Peyer's patch (tissue), 4 donors: ENCODE measurements at places on chromosomes 3 and 15.

DNA sequence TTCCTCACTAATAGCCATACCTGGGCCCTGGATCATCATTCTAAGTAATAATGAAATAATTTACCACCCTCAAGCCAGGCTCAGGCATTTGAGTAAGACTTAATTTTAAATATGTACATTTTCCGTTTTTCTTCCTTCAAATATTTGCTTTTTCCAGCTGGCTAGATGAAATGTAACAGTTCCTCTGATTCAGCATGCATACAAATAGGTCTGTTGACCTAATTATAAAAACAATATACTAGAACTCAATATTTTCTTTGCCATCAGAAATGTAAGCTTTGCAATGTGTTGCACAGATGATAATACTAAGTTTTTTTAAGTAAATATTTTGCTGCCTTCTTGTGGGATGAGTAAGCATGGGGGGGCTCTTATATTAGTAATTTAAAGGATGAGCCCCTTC, 91.6 kb downstream of the FEZF2 start:
- no peak for DNase-seq

DNA sequence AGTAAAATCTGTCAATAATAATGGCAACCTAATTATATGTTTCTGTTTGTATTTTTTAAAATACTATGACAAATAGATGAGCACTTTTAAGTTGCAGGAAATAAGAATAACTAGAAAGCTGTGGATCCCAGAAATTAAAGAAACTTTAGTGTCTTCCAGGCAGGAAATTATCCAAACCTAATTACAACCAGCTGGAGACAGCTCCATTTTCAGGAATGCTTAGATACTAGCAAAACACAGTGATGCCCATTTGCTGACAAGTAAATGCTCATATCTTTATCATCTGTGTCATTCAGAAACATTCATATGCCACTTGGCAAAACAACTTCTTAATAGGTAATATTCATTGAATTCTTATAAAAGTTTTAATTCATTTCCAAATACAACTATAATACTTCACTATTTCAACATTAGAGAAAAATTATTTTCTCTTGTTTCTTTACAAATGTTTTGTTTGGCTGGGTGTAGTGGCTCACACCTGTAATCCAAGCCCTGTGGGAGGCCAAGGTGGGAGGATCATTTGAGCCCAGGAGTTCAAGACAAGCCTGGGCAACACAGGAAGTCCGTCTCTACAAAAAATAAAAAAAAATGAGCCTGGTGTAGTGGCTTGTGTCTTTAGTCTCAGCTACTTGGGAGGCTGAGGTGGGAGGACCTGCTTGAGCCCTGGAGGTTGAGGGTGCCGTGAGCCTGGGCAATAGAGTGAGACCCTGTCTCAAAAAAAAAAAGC, 169.1 kb upstream of the TSPAN3 start:
- DNase-seq: no peak

- no peak for DNase-seq
These were observed 636.1 kb upstream of the NAALADL2 start for GRCh38 chr3:174223042-174223441.

- DNase-seq: no peak
These were observed 231.1 kb upstream of the DPH6 start for GRCh38 chr15:35777061-35777460.

DNA sequence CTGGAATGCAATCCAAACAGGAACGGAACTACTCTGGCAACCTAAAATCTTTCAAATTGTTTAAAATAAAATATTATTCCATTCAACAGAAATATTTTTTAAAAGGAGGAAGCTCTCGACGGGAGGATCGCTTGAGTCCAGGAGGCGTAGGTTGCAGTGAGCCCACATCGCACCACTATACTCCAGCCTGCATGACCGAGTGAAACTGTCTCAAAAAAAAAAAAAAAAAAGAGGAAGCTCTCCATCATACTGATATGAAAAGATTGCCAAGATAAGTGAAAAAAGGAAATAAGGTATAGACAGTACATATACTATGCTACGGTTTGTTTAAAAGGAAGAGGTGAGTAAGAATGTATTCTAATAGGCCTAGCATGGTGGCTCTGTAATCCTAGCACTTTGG, 3.6 kb downstream of the RAD18 start:
- no peak for DNase-seq

- no peak for DNase-seq
These were observed 54.7 kb upstream of the SMAD6 start for GRCh38 chr15:66647358-66647757.

DNA sequence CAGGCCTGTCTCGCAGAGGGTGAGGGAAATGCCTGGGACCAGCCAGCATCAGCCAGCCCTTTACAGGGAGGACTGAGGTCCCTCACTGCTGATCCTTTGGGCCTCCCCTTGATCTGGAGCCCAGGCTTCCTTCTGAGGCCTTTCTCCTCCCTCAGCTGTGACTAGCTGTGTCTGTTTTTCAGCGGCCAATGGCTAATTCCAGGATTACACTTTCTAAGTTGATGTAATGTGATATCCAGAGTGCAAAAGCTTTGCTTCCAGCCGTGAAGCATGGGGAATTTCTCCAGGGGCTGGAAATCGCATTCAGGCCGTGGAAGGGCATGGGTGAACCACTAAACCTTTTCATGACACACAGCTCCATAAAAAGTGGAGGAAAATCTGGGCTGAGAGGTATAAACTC, 157.6 kb downstream of the SHQ1 start:
- DNase-seq: no peak

GRCh38 chr3:17336291-17336690, 406.1 kb downstream of the TBC1D5 start:
- no peak for DNase-seq

- DNase-seq: no peak
These were observed 17.3 kb upstream of the AEN start for GRCh38 chr15:88603885-88604284.

GRCh38 chr15:38085114-38085513, 150.7 kb downstream of the TMCO5A start:
- no peak for DNase-seq

GRCh38 chr3:99434190-99434589, 204.2 kb upstream of the COL8A1 start:
- no peak for DNase-seq

GRCh38 chr3:102230057-102230456, 204.8 kb upstream of the ZPLD1 start:
- DNase-seq: no peak

DNA sequence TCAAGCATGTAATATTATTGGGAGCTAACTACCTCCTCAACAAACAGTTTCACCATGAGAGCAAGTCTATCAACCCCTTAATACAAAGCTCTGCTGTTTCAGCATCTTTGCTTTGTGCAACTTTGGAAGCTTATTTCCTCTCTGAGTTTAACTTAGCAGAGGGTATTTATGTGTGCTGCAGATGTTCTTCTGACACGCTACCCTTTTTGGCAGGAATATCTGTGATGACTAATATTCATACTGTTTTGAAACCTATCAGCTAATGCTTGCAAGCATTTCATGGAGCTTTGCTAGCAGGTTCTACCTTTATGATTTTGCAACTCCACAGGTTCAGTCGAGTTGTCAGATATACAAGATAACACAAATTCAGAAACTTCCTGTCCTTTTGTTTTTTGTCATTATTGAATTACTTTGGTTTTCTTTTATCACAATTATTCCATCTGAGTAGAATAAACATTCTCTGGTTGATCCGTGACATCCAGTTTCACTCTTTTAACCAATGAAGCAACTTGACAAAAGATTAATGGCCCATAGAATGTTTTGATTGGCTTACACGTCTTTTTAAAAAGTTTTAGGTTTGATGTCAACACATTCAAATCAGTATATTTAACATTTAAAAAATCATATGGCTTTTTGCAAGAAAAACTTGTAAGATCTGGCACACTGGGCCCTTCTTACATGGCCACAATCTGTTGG, 1.7 kb upstream of the SLC9A9 start:
- no peak for DNase-seq

DNA sequence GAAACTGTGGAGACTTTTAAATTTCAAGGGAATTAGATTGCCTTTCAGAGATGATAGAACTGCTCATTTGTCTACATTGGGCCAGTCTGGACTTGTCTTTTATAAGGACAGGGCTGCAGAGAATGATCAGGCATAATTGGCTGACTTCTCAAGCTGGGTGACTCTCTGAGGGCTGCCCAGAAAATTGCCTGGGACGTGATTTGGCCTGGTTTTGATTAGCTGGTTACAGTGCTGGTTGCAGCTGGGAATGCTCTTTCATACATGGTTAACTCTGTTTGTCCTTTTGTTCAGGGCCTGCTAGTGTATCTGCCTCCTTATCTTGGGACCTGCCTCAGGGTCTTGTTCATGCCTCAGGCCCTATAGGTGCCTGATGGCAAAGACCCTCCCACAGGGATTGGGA, 245.6 kb downstream of the CLSTN2 start:
- DNase-seq: no peak

GRCh38 chr3:73580343-73580742, 44.4 kb downstream of the PDZRN3 start:
- no peak for DNase-seq

- no peak for DNase-seq
These were observed 400.7 kb upstream of the TPM1 start for GRCh38 chr15:62641825-62642224.
